ENCODE measurements at places on chromosomes 16 and 17.
A peak's percentile ranks its signal among the peaks of the same experiment; 100 is the strongest.

GRCh38 chr16:50842013-50842505, 100.2 kb downstream of the CYLD start:
- no peak for DNase-seq

DNA sequence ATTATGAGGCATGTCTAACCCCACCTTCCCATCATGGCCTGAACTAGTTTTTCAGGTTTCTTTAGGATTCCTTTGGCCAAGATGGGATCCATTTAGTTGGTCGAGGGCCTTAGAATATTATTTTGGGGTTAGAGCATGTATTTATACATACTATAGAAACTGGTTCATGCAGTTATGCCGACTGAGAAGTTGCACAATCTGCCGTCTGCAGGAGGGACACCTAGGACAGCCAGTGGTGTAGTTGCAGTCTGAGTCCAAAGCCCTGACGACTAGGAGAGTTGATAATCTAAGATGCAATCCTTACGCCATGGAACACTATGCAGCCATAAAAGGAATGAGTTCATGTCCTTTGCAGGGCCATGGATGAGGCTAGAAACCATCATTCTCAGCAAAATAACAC, 424.0 kb downstream of the SHISA9 start:
- no peak for DNase-seq

GRCh38 chr17:21705021-21705601, 12.8 kb downstream of the KCNJ18 start:
- DNase-seq: no peak

DNA sequence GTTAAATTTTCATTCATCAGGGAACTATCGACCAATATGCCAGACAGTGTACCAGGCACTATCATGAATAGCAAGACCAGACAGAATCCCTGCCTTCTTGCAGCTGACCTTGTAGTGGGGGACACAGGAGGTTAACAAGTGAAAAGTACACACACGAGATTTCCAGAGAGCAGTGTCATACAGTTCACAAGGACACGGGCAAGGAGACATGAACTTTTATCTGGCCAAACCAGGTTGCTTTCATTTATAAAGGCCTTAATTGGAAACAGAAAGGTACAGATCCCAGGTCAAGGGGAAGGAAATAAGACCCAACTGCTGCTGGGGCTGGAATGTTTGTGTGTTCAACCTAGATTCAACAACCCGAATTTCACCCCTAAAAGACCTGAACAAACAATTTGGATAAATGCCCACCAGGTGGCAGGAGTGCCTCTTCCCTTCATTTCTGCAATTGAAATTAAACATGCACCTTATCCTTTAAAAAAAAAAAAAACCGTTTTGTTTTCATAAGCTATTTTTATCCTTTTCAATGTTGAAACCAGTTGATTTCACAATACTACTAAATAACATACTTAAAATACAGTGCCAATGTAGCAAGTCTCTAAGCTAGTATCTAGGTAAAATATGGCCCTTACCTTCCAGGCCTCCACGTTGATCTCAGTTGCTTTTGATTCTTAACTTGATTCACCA, 65.9 kb downstream of the EMP2 start:
- peak; percentile 64 for DNase-seq

DNA sequence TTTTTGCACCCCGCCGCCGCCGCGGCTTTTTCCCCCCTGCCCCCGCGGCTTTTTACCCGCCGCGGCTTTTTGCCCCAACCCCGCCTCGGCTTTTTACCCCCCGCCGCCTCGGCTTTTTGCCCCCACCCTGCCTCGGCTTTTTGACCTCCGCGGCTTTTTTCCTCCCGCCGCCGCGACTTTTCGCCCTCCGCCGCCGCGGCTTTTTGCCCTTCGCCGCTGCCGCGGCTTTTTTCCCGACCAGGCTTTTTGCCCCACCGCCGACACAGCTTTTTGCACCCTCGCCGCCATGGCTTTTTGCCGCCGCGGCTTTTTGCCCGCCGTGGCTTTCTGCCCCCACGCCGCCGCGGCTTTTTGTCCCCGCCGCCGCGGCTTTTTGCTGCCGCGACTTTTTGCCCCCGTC, 137.0 kb upstream of the TP53TG3D start:
- DNase-seq: peak; percentile 4

GRCh38 chr16:56191156-56191815, at the start of gene GNAO1:
Gene GNAO1 (plus strand): TSS chr16:56191489. CDS start chr16:56192236, 747 bp downstream.
- DNase-seq: peak; percentile 80

GRCh38 chr17:34386343-34386696, 23.3 kb upstream of the CCL1 start:
- no peak for DNase-seq

- DNase-seq: no peak
These were observed 251.2 kb upstream of the ELAC2 start for GRCh38 chr17:13268791-13269595.

GRCh38 chr16:10945065-10945787, 862 bp downstream of the CLEC16A start:
- no peak for DNase-seq

DNA sequence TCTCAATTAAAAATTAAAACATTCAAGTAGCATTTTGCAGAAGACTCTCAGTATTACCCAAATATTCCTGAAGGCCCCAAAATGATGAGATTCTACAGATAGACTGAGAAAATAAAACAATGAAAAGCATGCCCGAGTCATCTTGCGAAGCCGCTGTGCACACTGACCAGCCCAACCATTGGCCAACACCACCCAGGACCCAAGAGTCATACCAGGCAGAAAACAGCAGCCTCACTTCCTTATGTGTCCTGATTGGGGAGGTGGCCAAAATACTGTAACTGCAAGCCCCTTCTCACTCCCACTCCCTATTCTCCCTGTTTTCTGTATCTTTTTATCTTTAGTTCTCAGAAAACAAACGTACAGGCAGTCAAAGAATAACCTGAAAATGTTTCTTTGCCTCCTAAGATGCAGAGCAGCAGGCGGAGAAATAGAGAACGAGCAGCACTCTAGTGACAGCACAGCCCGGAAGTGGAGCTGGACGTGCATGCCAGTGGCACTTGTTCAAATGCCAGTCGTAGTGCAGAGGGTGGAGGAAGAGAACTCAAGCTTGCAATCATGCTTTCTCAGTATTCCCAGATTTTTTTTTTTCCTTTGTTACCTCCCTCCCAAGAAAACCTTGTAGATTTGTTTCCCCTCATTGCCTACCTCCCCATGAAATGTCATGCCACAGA, 182.3 kb upstream of the SOX9 start:
- DNase-seq: no peak

- no peak for DNase-seq
These were observed 11.9 kb upstream of the CCDC182 start for GRCh38 chr17:57756951-57757350.

GRCh38 chr17:34485999-34486398, 93.4 kb upstream of the TMEM132E start:
- DNase-seq: no peak

GRCh38 chr16:20611975-20612481, 35.9 kb upstream of the ACSM2B start:
- peak; percentile 71 for DNase-seq

DNA sequence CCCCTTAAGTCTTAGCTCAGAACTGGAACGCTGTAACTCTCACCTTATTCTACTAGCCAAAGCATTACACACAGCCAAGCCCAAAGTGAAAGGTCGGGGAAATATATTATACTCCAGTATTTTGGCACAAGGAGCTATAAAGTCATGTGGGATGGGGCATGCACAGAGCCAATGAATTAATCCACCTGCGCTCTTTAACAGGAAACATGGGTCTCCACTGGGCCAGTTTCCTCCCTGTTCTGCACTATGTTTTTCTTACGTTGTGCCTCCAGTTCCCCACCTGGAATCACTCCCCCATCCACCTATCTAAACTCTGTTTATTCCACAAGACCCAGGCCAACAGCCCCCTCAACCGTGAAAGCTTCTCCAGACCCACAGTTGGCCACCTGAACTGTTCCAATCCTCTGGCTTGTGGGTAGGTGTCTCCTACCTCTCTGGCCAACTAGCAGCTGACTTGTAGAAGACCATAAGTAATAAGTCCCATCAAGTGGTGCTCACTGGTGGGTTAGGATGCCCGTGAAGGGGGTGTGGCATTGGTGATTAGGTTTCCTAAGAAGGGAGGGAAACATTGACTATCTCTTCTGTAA, 286.9 kb downstream of the NPIPA8 start:
- DNase-seq: no peak

DNA sequence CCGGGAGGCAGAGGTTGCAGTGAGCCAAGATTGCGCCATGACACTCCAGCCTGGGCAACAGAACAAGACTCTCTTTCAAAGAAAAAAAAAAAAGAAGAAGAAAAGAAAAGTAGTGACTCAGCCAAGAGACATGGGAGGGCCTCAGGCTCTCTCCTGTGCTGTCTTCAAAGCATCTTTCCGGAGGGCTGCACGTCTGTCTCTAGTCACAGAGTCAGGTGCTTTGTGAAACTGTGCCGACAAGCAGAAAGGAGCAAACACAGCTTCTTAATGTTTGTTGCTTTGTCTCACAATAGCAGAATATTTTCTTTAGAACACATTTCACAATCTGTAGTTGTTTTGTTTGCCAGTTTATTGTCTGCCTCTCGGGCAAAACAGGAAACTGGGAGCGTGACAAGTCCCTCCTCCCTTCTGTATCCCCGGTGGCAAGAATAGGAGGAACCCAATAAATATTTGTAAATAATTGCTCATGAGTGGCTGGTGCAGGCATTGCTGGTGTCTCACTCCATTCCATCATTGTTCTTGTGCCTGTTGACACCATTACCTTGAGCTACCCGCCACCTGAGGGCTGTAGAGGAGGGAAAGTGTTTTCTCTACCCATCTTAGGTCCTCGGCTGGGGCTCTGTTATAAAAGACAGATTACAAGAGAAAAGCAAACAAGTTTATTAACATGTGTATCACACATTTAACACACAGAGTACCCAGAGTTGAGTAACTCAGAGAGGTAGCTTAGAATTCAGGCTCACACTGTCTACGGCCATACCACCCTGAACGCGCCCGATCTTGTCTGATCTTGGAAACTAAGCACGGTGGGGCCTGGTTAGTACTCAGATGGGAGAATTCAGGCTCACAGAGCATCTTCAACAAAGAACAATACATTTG, 5.5 kb downstream of the GAST start:
- no peak for DNase-seq

GRCh38 chr17:75809631-75810111, 25.1 kb downstream of the UNK start:
- no peak for DNase-seq

DNA sequence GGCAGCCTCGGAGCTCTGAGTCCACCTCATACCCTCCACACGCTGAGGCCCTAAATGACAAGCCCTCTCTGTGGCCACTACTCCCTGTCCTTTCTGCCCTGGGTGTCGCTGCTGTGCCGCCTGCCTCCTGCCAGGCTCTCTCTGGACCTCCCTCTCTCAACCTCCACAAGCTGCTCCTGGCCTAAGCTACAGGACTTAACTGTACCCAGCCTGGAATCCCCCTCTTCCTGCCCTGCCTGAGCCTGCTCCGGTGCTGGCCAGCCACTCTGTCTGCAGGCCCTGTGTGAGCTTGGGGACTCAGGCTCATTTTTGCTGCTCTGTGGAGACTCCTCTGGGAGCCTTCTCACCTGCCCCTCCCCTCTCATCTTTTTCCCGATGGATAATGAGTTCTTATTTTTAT, 21.5 kb downstream of the IFT140 start:
- DNase-seq: no peak

- DNase-seq: peak; percentile 92
These were observed 26.8 kb downstream of the METTL16 start for GRCh38 chr17:2484876-2485275.

DNA sequence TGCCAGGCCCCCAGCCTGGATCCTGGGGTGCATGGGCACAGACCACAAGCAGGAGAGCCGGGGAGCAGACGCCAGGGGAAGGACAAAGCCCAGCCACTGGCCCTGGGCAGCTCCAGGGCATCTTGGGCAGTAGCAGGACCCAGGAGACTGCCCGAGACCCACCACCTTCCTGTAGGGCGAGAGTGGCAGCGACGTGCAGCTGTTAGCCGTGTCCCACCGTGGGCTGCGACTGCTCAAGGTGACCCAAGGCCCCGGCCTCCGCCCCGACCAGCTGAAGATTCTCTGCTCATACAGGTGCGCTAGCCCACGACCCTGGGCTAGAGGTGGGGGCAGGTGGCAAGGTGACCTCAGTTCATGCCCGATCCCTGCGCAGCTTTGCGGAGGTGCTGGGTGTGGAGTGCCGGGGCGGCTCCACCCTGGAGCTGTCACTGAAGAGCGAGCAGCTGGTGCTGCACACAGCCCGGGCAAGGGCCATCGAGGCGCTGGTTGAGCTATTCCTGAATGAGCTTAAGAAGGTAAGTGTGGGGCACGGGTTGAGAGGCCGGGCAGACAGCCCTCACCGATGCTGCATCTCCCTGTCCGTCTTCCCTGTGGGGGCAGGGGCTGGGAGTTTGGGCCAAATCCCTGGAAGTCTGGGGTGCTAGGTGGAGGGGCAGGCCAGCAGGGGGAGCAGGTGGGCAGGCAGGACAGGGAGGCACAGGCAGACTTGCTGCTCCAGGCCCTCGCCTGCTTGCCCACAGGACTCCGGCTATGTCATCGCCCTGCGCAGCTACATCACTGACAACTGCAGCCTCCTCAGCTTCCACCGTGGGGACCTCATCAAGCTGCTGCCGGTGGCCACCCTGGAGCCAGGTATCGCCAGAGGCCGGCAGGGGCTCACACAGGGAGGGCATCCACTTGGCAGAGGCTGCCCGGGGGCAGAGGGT, 13.5 kb upstream of the SMIM5 start:
- DNase-seq: peak; percentile 4
